ENCODE measurements at places on chromosomes 2 and 18.

DNA sequence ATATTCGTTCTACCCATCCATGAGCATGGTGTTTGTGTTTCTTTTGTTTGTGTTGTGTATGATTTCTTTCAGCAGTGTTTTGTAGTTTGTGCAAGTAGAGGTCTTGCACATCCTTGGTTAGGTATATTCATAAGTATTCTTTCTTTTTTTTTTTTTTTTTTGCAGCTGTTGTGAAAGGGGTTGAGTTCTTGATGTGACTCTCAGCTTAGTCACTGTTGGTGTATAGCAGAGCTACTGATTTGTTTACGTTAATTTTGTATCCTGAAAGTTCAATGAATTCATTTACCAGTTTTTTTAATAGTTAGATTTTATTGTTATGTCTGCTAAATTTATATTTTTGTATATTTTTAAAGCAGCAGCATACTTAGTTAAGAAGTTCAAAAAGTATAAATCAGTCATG is 834.4 kb upstream of the NRXN1 start:
- no peak for DNase-seq

DNA sequence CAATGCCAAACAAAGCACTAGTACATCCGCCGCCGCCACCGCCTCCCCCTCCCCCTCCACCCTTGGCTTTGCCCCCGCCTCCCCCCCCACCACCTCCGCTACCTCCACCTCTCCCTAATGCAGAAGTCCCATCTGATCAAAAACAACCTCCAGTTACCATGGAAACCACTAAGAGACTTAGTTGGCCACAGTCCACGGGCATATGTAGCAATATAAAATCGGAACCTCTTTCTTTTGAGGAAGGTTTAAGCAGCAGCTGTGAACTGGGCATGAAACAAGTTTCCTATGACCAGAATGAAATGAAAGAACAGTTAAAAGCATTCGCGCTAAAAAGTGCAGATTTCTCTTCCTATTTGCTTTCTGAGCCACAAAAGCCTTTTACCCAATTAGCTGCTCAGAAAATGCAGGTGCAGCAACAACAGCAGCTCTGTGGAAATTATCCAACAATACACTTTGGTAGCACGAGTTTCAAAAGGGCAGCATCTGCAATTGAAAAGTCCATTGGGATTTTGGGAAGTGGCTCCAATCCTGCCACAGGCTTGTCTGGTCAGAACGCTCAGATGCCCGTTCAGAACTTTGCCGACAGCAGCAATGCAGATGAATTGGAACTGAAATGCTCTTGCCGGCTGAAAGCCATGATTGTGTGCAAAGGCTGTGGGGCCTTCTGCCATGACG is 168.0 kb downstream of the ASXL3 start:
- no peak for DNase-seq

DNA sequence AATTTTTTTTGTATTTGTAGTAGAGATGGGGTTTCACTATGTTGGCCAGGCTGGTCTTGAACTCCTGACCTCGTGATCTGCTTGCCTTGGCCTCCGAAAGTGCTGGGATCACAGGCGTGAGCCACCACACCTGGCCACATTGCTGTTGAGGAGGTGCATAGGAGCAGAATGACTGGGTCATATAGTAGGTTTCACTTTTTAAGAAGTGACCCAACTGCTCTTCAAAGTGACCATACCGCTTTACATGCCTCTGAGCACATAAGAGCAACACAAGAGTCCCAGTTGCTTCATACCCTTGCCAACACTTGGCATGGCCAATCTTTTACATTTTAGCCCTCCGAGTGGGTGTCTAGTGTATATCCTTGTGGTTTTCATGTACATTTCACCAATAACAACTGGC is 28.9 kb downstream of the RRM2 start:
- no peak for DNase-seq

DNA sequence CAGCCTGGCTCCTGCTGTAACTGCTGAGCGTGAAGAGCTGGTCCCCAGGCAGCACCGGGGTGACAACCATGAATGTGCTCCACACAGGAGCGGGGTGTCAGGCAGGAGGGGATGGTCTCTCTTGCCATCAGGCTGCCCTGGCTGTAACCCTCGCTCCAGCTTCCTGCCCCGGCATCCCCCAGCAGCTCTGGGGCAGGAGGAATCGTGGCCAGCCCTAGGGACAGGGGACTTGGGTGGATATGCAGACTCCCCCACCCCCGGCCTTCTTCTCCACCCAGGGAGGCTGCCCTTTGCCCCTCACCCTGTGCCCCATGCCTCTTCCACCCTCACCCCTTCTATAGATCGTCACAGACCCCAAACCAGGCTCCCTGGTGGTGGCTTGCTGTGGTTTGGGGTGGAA is 69.4 kb upstream of the SMAD7 start:
- no peak for DNase-seq

DNA sequence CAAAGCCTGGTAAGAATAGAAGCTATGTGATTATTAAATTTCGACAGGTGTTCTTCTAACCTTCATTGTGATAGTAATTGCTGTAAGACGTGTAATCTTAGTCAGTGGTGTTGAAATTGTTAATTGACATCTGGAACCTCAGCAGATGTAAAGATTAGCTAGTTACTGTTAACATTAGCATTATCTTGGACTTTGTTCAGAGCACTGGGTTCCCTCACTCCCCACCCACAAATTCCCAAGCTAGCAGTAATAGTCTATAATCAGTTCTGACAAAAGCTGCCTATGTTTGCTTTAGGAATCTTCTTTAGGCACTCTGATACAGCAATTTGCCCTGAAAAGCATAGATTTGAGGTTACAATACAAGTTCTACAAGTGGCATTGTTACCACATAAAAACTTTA is 233.7 kb downstream of the EN1 start:
- no peak for DNase-seq

DNA sequence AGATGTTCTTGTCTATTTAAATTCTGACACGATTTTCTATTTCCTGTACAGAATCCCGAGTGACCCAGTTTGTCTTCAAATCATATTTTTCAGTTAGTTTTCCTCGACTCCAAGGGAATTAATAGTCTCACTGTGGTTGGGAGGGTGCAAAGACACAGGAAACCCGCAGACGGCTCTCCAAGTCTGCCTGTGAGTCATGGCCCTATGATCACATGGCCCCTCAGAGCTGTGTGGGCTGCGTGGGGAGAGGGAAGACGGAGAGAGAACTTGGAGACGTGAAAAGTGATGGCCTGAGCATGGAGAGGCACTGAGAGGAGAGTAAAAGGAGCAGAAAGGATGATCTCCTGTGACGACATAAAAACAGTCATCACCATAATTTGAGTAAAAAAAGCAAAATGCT is 989.9 kb downstream of the DCDC2C start:
- DNase-seq = no peak

- DNase-seq = no peak
These were observed 58.2 kb downstream of the FSIP2 start for GRCh38 chr2:185796758-185797157.
